Progenitor cell of endocrine pancreas (in vitro differentiated cells): ENCODE measurements at places on chromosomes 5 and 9. TPM values are rescaled to one million over a fixed set of nuclear protein-coding genes. Genes with fewer than 3 reads are reported as not detected.

HMMR gene
- 13.3 and 15.0 TPM in 2 replicates for total RNA-seq

- no peak for DNase-seq
Observed at GRCh38 chr9:125507226-125507625, 199.8 kb downstream of the MAPKAP1 start.

KLF9 gene
- 0.47 and 0.57 TPM in 2 replicates for total RNA-seq

DNA sequence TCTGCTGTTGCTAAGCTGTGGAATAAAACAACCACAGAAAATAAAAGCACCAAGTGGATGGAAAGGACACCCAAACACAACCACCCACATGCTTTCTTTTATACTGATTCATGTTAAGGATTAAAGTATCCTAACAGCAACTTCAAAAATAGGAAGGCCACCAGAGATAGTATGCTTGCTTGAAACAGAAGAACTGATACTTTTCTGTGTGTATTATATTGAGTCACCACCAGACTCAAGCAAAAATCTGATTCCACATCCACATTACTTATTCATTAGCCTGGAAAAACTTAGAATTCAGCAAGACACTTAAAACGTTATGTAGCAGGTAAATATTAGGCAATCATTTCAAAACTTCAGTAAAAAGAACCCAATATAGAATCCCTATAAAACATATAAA lies 52.3 kb downstream of the ZDHHC21 start:
- DNase-seq, result no peak

- DNase-seq, result no peak
Observed at GRCh38 chr5:67620424-67621397, 424.1 kb upstream of the CD180 start.

ALAD gene
- total RNA-seq, result 59.3 and 64.3 TPM in 2 replicates

- DNase-seq, result no peak
Observed at GRCh38 chr9:115213818-115214334, 95.9 kb upstream of the TNC start.

- no peak for DNase-seq
Observed at GRCh38 chr9:7549249-7549648, 250.3 kb downstream of the DMAC1 start.

- no peak for DNase-seq
Observed at GRCh38 chr5:75610201-75610600, 1.1 kb upstream of the ANKDD1B start.

DNA sequence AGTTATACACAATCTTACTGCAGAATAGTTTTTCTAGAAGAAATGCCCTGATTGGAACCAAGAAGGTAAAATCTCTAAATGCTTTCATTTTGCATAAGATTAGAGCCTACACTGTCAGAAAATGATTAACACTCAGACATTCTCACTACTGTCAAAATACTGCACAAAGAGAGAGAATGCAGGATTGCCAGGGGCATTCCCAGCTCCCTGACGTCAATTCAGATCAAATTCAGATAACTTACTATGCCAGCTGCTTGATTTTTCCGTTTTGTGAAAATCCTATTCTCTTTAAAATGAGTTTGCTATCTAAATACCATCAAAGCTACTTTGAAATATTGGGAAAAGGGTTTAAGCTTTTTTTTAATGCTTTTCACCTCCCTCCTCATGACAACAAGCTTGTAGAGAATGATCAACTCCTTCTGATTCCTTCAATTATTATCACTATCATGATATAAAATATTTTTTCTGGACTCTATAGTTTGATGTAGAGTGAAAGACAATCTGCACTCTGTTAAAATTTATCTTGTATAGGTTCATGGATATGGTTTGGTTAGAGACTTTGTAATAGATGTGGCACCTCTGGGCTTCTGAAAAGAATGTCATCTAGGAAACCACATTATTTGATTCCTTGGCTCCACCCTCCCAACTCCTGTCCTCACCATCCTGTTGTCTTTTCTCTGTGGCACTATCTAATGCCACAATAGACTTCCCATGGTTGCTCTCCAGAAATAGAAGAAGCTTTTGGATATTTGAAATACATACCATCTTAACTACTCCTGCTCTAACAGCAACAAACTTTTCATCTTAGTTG lies 407.7 kb downstream of the PDE4D start:
- DNase-seq, result no peak

GRCh38 chr9:5892456-5893133 lies 1.9 kb downstream of the MLANA start:
- DNase-seq, result no peak

HSD17B3 gene
- 0.33 TPM in 1 of 2 replicates, not detected in the other for total RNA-seq

- DNase-seq, result no peak
Observed at GRCh38 chr9:90770182-90770738, 31.4 kb upstream of the SYK start.

- DNase-seq, result no peak
Observed at GRCh38 chr9:123093141-123093540, 59.7 kb downstream of the GPR21 start.

- no peak for DNase-seq
Observed at GRCh38 chr9:70094747-70095146, 51.1 kb downstream of the MAMDC2 start.

DNA sequence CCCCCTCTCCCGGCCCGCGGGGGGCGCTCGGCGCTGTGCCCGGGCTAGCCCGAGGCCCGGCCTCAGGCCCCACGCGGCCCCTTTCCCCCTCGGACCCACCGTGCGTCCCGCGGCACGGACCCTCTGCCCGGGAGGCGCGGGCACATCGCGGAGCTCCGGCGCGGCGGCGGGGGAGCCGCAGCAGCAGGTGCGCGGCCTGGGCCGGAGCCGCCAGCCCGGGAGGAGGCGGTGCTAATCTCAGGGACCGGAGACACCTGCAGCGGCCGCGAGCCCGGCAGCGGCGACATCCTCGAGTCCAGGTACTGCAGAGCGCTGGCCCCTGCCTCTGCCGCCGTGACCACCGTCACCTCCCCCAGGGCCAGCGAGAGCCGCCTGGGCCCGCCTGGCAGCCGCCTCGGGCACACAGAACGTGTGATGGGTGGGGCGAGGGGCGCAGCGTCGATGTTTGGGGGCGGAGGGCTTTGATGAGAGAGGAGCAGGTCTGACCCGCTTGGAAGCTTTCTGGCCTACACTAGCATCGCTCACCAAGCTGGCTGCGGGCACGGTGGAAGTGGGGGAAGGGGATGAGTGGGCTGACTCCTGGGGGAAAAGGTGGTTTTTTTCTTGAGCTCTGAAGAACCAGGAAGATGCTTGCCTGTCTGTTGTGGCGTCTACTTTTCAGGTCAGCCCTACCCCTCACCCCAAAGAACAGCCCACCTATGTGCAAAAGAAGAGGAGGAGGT lies 524 bp downstream of the CYFIP2 start:
- peak; percentile 51 for DNase-seq

GRCh38 chr5:107806705-107807104 lies 136.0 kb upstream of the EFNA5 start:
- DNase-seq, result no peak

LCN15 gene
- total RNA-seq, result not detected in 2 replicates

- no peak for DNase-seq
Observed at GRCh38 chr9:127083138-127083980, 39.1 kb downstream of the ANGPTL2 start.

IQGAP2 gene
- 16.7 and 17.2 TPM in 2 replicates for total RNA-seq

SCGB3A2 gene
- not detected in 2 replicates for total RNA-seq

- no peak for DNase-seq
Observed at GRCh38 chr9:93582550-93582949, 6.2 kb downstream of the PHF2 start.

DNA sequence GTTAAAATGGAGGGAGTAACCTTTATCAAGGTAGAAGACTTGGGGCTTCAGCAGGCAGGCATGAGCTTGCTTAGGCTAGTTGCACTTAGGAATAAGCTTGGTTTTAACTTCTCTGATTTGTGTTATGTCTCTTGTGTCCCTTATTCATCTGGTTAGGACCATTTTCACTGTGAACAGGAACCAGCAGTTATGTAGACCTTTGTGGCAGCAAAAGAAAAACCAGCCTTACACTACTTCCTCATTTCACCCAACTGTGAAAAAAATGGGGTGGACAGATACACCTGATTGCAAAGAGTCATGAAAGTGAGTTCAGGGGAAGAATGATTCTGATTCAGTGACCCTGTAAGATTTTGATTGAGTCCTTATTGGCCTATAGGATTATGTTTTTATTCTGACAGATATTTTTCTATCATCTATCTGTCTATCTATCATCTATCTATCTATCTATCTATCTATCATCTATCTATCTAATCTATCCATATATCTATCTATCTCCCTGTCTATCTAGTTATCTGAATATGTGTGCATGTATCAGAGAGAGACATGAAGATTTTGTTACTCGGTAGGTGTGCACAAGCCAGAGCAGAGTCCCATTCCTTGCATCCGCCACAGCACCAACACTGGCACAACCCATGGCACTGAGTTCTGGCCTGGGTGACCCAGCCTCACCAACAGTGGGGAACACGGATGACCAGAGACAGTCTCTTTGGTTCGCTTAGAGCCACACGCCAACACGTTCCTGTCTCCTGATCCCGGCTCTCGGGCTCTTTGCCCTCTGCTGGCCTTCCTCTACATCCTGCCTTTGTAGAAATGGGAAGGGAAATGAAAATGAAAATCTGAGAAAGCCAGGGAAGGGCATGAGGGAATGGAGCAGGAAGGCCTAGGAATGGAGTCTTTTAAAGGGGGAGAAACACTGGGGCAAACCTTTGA lies 1.3 kb upstream of the ZNF366 start:
- DNase-seq, result no peak

ASPN gene
- not detected in 2 replicates for total RNA-seq

DNA sequence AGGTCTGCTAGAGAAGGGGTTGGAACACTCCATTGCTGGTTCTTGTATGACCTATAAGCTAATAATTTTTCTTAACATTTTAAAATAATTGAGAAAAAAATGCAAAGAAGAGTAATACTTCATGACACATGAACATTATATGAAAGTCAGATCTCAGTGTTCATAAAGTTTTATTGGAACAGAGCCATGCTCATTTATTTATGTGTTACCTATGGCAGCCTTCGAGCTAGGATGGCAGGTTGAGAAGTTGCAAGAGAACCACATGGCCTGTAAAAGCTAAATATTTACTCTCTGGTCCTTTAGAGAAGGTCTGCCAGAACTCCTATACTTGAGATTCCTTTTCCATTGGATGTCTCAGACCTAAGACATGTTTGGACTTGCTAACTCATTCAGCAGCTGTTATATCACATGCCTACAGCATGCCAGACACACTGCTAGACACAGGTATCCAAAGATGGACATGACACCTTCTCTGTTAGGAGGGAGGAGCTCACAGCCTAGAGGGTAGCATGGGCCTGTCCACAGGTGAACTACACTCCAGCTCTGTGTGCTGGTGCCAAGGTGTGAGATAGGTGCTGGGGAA lies 304.3 kb downstream of the ARHGAP26 start:
- DNase-seq, result no peak

DNA sequence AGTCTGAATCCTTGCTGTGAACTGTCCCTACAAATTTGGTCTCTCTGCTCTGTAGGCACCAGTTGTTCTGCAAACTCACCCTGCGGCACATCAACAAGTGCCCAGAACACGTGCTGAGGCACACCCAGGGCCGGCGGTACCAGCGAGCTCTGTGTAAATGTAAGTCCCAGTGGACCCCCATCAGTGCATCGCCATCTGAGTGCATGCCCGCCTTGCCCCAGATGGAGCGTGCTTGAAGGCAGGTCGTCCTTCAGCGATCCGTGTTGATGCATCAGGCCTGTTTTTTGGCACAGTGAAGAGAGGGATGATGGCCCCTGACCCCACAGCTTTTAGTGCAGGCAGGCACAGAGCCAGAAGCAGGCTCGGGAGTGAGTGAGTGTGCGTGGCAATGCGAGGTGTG lies 1.3 kb downstream of the SURF2 start:
- no peak for DNase-seq
